Esophagus squamous epithelium (tissue), 5 donors: ENCODE measurements at places on chromosomes 13 and 19.

DNA sequence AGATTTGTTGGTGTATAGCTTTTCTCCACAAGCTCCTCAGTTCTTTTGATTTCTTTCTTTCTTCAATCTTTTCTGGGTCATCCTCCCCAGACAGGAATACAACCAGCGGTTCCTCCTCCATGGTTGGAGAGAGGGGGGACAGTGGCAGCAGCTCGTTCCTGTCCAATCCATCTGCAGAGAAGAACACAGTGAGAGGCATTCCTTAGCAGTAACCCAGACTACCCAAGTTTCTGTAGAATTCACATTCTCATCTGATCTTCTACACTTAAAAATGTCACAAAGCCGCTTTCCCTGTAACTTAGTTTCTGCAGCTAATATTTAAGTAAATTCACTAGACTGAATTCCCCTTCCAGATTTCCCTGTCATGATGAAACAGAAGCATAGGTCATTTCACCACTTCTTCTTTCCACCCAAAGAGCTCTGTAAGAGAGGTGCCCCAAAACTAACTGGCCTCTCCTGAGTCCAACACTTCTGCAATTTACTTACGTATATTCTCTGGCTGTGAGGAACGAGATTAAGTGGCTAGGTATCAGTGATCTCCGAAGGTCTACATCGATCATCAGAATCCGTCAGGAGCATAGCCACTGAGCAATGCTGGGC lies 171.9 kb downstream of the TBC1D4 start:
- no peak for DNase-seq

DNA sequence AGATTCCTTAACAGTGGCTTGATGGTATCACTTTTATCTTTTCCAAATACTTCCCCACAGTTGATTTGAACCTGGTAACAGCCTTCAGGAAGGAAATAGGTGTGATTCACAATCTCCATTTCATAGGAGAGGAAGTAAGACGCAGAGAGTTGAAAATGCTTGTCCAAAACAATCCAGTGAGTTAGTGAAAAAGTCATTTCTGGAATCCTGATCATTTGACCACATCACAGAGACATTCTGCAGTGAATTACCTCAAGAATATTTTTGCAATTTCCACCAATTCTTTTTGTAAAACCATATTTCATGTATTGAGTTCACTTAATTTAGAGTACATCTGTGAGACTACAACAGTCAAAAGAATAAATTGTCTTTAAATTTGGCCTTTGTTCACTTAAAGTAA lies 292.8 kb downstream of the DCLK1 start:
- no peak for DNase-seq

GRCh38 chr13:97295283-97296182 lies 73.4 kb downstream of the MBNL2 start:
- no peak for DNase-seq

DNA sequence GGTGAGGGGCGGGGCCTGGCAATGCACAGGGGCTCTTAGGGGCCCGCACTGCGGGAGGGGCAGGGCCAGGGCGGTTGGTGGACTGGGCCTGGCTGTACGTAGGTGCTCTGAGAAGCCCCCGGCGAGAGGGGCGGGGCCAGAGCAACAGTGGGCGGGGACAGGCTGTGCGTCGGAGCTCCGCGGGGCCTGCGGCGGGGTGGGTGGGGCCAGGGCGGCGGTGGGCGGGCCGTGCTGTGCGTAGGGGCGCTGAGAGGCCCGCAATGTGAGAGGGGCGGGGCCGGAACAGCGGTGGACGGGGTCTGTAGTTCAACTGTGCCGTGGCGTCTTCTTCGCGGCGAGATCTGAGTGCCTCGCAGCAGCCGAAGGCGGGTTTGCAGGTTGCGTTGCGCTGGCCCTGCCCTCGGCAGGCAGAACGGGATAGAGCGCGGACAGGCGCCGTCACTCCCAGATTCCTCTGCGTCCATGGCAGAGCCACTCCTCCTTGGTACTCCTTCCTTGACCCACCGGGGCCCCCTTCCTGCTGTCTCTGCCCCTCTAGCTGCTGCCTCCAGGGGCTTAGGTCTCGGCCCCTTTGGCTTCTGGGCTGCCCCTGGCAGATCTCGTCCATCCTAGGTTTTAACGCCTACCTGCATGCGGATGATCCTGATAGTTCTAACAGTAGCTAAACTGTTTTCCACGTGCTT lies 33.2 kb downstream of the CCNE1 start:
- DNase-seq, result peak; percentile 64

- DNase-seq, result no peak
Measured at GRCh38 chr13:100290165-100290801, 201.4 kb downstream of the PCCA start.
